MG63 (cell line): ENCODE measurements at places on chromosomes 5 and 9. TPM values are rescaled to one million over a fixed set of nuclear protein-coding genes. Genes with fewer than 3 reads are reported as not detected.

DNA sequence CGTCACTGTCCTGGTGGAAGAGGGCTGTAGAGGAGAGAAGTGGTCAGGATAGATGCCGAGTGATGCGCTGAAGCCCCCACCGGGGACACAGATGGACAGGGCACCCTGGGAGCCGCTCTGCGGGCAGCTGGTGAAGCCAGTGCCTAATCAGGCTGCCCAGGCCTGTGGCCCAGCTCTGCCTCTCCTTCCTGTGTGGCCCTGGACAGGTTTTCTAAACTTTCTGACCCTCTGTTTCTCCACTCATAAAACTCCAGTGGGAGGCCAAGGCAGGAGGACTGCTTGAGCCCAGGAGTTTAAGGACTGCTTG is 86.1 kb downstream of the C5orf15 start:
- DNase-seq: no peak

- no peak for DNase-seq
Measured at GRCh38 chr9:118575341-118576070, 793.7 kb downstream of the BRINP1 start.

Gene PPP2CA
- 435 and 554 TPM in 2 replicates for total RNA-seq

Gene TSLP
- 0.43 TPM in 1 of 2 replicates, not detected in the other for total RNA-seq

DNA sequence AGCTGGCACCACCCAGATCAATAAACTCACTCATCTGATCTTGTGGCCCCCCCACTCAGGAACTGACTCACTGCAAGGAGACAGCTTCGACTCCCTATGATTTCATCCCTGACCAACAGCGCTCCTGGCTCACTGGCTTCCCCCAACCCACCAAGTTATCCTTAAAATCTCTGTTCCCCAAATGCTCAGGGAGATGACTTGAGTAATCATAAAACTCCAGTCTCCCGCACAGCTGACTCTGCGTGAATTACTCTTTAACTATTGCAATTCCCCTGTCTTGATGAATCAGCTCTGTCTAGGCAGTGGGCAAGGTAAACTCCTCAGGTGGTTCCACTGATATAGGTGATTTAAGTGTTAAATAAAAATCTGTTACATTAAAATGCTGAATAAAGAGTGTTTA is 1.9 kb upstream of the TRIM32 start:
- peak; percentile 23 for DNase-seq
